ENCODE measurements at places on chromosomes 11 and 22.
A peak's percentile ranks its signal among the peaks of the same experiment; 100 is the strongest.

- DNase-seq: peak; percentile 60
Measured at GRCh38 chr11:69240332-69241074, 53.5 kb upstream of the MYEOV start.

DNA sequence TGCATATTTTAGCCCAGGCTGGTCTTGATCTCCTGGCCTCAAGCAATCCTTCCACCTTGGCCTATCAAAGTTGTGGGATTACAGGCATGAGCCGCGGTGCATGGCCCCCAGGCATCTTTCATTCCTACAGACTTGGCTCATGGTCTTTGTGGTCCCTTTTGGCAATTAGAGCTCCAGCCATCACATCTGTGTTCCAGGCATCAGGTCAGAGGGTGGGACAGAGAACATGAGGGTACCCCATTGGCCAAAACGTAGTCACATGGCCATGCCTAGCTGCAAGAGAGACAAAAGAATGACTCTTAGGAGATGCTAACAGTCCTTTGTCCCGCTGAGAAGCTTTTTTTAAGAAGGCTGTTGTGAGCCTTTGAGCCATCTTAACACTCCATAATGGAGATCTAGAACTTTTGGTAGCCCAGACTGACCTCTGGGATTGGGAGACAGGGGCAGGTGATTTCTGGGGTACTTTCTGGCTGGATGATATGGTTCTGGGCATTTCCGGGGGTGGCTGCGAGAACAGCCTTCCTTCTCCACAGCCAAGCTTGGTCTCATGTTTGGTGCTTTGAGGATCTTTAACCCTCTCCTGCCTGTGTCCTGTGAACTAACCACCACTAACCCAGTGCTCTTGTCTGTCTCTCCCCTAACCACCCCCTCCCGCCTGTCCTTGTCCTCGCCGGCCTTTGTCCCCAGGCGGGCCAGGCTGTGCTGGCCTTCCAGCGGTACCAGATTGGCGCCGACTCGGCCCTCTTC, 18.4 kb upstream of the TAB1 start:
- peak; percentile 85 for DNase-seq

- DNase-seq: peak; percentile 86
Measured at GRCh38 chr11:12963792-12964536, 45.2 kb upstream of the RASSF10 start.

DNA sequence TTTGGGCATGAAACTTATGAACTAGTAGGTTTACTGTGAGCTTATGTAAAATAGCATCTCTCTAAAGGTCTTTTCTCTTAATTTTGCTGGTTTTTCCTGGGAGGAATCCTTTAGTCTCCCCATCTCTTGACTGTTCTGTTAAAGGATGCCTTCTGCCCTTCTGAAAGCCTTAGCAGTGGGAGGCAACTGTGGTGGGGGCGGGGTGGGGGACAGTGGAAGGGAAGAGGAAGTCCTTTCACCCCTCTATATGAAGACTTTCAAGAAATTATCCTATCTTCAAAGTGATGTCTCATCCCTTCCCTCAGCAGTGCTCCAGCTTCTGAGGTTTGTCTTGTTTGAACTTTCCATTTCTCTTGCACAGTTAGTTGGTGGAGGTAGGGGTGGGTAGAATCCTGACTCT, 73.1 kb downstream of the ELP4 start:
- no peak for DNase-seq

DNA sequence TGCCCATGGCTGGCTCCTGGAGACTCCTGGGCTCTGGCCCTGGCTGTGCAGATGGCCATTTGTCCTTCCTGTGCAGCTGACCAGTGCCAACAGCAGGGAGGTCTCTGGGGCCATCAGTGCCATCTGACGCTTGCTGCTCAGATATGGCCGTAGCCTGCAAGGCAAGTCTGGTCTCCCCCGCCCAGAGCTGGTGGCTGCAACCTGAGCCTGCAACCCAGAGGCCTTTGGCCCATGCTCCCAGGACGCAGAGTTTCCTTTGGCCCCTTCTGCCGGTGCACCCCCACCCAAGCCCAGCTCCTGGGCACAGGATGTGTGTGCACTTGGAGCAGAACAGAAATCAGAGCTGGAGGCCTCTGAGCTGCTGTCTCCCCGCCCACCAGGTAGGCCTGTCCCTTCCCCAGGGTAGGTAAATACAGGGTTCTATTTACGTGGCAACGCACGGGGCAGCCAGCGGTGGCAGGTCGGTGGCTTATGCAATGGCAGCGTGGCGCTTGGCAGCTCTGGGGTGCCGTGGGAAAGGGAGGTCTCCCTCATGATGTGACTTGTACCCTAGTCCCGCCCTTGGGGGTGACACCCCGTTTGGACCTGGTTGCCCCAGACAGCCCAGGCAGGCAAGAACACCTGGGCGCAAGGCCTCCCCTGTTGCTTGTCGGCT, 21.0 kb upstream of the MYEOV start:
- DNase-seq: no peak

GRCh38 chr11:45304992-45305335, 18.8 kb upstream of the SYT13 start:
- DNase-seq: peak; percentile 36

GRCh38 chr11:44468345-44468988, 97.0 kb upstream of the CD82 start:
- DNase-seq: no peak

Measured in islet precursor cell (in vitro differentiated cells).